Activated CD4-positive, alpha-beta T cell treated with anti-CD3 and anti-CD28 coated beads for 1 hour (primary cell): ENCODE measurements at places on chromosomes 12 and 14.

DNA sequence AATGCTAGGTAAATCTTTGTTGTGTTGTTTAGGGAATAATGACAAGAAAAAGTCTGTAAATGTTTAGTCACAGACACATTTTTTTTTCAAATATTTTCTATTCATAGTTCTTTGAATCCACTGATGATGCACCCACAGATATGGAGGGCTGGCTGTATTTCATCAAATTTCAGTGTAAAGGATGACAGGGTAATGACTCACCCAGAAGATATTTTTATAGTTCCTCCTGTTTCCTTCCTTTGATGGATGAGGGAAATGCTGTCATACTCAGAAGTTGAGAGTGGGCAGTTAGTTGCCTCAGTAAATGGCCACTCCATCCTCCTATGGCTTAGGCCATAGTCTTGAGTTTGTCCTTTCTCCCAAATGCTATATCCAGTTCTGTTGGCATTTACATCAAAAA is 76.9 kb upstream of the REP15 start:
- DNase-seq = no peak

DNA sequence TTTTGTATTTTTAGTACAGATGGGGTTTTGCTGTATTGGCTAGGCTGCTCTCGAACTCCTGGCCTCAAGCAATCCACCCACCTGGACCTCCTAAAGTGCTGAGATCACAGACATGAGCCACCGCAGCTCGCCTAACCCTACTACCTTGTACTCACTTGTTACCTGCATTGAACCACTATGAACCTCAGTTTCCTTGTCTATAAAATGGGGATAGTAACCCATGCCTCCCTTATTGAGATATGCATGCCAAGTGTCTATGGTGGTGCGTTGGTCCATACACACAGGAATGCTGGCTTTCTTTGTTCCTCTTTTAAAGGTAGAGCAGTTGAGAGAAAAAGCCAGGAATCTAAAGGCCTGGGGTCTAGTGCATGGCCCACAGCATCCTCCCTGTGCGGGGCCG is 40.9 kb downstream of the KDM2B start:
- DNase-seq = no peak

DNA sequence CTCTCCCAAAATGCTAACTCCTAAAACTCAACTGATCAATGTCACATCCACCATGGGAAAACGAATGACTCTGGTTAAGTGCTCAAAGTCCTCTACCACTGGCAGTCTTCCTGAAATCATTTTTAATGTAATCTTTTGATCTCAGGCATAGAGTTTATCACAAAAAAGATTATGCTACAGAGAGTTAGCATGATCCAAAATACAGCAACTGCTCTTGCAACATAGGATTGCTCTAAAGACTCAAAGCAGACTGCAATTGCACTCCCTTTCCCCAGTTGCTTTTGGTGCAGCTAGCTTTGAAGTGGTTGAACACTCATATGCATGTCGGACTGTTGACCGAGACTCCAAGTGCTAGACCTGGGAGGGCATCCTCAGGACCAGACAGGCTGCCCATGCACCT is 109.3 kb downstream of the C12orf42 start:
- no peak for DNase-seq

DNA sequence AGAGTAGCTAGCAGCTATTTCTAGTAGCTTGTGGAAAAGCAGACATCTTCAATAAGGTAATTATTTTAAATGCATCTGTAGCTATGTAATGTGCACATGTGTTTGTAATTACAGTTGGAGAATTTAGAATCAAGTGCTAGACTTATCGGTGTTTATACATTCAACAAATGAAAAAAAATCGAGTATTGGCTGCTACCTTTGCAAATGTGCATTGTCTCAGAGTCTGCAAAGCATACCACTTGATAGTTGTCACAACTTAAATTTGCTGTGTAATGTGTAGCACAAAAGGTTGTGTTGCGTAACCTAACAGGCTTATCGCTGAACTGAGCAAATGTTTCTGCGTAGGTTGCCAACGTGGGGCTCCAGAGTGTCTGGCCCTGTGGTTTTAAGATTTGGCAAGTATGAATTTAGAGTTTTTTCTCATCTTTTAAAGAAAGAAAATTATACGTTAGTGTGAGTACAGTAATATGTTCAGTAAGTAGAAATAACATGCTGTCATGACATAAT is 44.3 kb downstream of the TMTC2 start:
- no peak for DNase-seq

DNA sequence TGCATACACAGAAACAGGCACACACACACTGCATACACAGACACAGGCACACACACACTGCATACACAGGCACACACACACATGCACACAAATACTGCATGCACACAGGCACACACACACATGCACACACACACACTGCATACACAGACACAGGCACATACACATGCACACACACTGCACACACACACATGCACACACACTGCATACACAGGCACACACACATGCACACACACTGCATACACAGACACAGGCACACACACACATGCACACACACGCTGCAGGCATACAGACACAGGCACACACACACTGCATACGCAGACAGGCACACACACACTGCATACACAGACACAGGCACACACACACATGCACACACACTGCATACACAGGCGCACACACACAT is 32.7 kb upstream of the BTBD6 start:
- no peak for DNase-seq
